Right atrium auricular region (tissue), 2 donors: ENCODE measurements at places on chromosomes 3 and 15. TPM values are rescaled to one million over a fixed set of nuclear protein-coding genes. Genes with fewer than 3 reads are reported as not detected.

DNA sequence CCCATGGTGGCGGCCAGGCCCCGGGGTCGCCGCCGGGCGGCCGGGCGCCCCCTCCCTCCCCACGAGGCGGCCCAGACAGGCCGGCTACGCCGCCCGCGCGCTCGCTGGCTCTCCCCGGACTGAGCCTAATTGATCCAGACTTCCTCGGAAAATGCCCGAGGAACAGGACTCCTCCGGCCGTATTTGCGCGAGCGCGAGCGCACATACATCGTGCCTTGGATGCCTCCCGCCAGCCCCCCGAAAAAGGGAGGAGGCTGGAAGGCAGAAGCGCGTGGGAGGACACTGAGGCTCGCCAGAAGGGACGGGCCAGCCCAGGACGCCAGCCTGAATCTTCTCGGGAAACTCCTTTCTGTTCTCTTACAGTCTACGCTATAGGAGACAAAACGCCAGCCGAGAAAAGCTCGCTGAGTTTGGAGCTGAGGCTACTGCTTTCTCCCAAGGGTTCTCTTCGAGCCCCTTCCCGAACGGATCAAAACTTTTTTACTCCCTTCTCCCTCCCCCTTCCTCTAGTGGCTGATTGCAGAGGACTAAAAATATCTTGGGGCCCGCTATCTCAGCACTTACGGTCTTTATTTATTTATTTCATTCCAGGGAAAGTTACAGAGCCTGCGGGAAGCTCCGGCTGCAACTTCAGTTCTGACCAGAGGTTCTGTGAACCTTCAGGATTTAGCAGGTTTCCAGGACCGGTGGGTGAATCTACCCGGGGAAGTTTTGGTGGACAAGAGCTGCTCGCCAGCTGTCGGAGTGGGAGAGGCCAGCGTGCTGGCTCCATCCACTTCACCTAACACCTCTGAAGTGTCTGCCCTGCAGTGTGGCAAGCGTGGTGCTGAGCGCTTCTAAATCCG, at the start of gene PDZRN3:
Gene PDZRN3, minus strand, starts transcription at position 121 of the 845 bp plus-strand sequence.
- H3K27me3 ChIP-seq, result no peaks in the 10 kb centered on the region
- H3K27ac ChIP-seq, result peak within 1 kb of the TSS; percentile 89
- no peaks in the 10 kb centered on the region for H3K36me3 ChIP-seq
- DNase-seq, result no peak
- H3K4me3 ChIP-seq, result peak within 1 kb of the TSS; percentile 62

GRCh38 chr3:135329479-135329878, 534.4 kb downstream of the EPHB1 start:
- H3K4me3 ChIP-seq, result no peak overlapping the region
- H3K4me1 ChIP-seq, result no peaks in the 10 kb centered on the region
- no peak for DNase-seq
- no peak overlapping the region for H3K27ac ChIP-seq
- no peaks in the 10 kb centered on the region for H3K27me3 ChIP-seq

DNA sequence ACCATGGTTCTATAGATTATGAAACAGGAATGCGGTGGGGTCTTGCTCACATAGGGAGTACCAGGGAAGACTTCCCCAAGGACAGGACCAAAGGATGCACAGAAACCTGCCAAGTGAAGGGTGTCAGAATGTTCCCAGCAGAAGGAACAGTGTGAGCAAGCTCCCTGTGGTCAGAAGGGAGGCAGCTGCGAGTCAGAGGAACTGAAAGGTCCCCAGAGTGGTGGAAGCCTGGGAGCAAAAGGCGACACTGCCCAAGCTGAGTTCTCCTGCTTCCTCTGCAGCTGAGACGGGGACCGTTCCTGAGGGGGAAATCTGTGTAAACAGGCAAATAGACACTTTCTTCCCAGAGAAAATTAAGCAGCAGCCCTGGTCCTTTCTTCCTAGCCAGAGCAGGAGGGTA, 14.2 kb upstream of the SLC6A6 start:
- no peak overlapping the region for H3K27ac ChIP-seq
- peaks cover 24% of the 10 kb centered on the region for H3K4me1 ChIP-seq
- no peaks in the 10 kb centered on the region for H3K27me3 ChIP-seq

DNA sequence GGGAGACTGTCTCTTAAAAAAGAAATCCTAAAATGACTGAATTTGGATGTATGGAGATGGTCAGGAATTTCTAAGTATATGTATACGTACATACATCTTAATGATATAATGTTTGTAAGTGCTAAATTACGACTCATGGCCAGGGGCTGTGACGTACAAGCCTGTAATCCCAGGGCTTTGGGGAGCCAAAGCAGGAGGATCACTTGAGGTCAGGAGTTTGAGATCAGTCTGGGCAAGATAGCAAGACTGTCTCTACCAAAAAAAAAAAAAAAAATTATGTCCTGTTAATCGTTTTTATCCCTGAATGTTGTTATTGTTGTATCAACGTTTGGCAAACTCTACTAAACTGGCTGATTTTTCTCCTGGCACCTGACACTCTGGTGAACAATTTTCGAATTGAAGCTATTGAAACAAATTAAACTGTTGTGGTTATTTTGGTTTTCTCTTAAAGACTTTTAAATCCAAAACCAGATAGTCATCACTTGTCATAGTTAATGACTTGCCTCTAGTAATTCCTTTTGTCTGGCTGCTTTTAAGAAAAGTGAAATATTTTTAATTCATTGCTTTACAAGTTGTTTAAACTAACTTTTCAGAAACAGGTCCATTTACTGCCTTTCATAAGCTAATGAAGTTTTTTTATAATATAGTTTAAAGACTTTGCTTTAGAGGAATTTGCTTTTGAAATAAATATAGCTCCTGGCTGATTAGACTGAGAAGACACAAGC, 7.0 kb downstream of the MORF4L1 start:
- H3K27ac ChIP-seq, result peak overlapping the region; percentile 32
- peaks cover 20% of the 10 kb centered on the region for H3K36me3 ChIP-seq
- DNase-seq, result no peak
- H3K4me1 ChIP-seq, result peaks cover 63% of the 10 kb centered on the region

DNA sequence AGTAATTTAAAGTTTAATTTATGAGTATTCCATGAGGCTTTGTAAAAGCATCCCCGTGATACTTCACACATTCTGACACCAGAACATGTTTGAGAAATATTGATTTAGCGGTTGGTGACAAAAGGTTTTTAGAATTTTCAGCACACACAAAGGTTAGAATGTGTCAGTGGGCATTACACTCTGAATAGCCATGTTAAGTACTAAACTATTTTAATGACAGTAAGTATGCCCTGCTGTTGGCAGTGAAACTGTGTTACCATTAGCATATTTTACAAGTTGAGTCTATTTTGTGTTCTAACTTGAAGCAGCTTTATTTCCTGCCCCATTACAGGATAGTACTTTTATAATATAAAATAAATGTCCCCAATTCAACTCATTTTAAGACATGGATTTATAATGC, 66.5 kb downstream of the ADAMTSL3 start:
- H3K27ac ChIP-seq, result no peak overlapping the region
- H3K27me3 ChIP-seq, result no peaks in the 10 kb centered on the region
- no peaks in the 10 kb centered on the region for H3K36me3 ChIP-seq
- no peak overlapping the region for H3K4me3 ChIP-seq

Gene ZBED2
- not detected for total RNA-seq

- H3K36me3 ChIP-seq, result no peaks in the 10 kb centered on the region
- H3K27me3 ChIP-seq, result no peaks in the 10 kb centered on the region
- peak; percentile 62 for DNase-seq
- H3K27ac ChIP-seq, result no peak overlapping the region
Measured at GRCh38 chr3:171317171-171317570, 143.0 kb downstream of the TNIK start.

DNA sequence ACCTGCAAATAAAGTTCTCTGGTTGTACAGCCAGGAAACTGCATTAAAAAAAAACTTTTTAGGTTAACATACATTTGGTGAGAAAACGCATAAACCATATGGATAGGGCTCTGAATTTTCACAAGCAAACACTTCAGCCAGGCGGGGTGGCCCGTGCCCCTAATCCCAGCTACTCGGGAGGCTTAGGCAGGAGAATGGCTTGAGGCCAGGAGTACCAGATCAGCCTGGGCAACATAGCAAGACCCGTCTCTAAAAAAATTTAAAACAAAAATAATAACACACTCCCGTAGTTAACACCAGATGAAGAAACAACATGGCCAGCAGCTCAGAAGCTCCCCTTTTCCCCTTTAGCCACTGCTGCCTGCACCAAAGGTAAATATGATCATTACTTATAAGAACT, 3.2 kb upstream of the RPL14 start:
- peak overlapping the region; percentile 96 for H3K27ac ChIP-seq
- peaks cover 7% of the 10 kb centered on the region for H3K36me3 ChIP-seq
- no peaks in the 10 kb centered on the region for H3K27me3 ChIP-seq
- H3K4me1 ChIP-seq, result peaks cover 48% of the 10 kb centered on the region
- DNase-seq, result no peak

Gene RASGRP1
- 2.1 TPM for total RNA-seq

DNA sequence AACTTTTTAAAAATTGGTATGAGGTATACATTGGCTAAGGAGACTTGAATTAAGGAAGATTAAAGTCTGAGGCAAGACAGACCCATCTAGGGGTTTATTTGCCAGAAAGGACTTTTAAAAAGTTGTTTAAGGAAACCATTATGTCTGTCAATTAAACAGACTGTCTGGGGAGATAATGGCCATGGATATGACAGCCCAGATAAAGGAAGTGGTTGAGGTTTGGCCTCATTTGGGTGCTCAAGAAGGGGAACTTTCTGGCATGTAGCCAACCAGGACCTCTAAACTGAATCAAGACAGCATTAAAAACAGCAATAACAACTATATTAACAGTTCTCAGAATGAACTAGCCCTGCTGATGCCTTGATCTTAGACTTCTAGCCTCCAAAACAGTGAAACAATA, 9.9 kb upstream of the CD200R1L start:
- H3K36me3 ChIP-seq, result no peaks in the 10 kb centered on the region
- no peak for DNase-seq
- no peak overlapping the region for H3K27ac ChIP-seq
- no peaks in the 10 kb centered on the region for H3K27me3 ChIP-seq
- H3K4me1 ChIP-seq, result no peaks in the 10 kb centered on the region

DNA sequence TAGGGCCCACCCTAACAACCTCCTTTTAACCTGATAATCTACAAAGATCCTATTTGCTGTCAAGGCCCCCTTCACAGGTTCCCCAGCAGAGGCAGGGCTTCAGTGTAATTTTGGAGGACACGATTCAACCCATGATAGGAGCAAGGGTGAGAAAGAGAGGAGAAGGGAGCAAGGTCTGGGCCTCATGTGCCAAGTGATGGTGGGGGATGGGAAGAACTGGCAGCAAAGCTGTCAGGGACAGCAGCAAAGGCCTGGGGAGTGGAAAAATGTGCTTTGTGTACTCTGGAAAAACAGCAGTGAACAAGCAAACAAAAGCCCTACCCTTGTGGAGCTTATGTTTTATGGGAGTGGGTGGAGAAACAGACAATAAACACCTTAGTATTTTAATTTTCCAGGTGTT, 2.7 kb upstream of the GALNT15 start:
- DNase-seq, result no peak
- H3K36me3 ChIP-seq, result no peaks in the 10 kb centered on the region
- no peaks in the 10 kb centered on the region for H3K27me3 ChIP-seq
- H3K27ac ChIP-seq, result no peak overlapping the region
- H3K4me1 ChIP-seq, result no peaks in the 10 kb centered on the region

DNA sequence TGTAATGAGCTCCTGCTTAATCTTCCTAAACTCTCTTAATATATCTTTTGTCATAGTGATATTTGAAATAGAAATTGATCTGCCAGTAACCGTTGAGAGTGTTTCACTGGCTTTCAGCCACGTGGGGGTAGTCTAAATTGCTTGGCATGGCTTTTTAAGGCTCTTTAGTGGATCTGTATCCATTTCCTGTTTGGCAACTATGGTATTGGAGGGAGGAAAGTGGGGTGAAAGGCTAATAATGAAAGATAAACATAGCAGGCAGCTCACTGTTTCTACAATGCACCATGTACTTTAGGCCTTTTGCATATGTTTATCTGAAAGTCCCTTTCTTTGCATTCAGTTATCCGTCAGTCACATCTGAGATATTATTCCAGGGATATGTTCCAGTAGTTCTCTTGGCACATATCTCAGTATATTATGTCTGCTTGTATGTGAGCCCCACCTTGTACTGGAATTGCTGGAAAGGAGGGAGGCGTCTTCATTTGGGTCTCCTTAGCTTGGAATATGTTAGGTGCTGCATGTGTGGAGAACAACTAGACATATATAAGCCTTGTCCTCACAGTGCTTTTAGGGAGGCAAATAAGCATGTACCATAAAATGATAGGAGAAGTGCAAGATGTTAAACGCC, 10.8 kb downstream of the TOPAZ1 start:
- no peaks in the 10 kb centered on the region for H3K27me3 ChIP-seq
- no peak overlapping the region for H3K4me3 ChIP-seq
- H3K4me1 ChIP-seq, result no peaks in the 10 kb centered on the region
- H3K36me3 ChIP-seq, result no peaks in the 10 kb centered on the region
- DNase-seq, result no peak

GRCh38 chr3:25441234-25441856, 13.3 kb downstream of the RARB start:
- H3K36me3 ChIP-seq, result no peaks in the 10 kb centered on the region
- H3K27me3 ChIP-seq, result no peaks in the 10 kb centered on the region
- H3K4me3 ChIP-seq, result no peak overlapping the region
- no peak overlapping the region for H3K27ac ChIP-seq
- peaks cover 44% of the 10 kb centered on the region for H3K4me1 ChIP-seq

GRCh38 chr3:168029705-168030104, 66.0 kb downstream of the GOLIM4 start:
- no peak overlapping the region for H3K4me3 ChIP-seq
- no peak overlapping the region for H3K27ac ChIP-seq
- no peaks in the 10 kb centered on the region for H3K4me1 ChIP-seq
- DNase-seq, result no peak
- peaks cover 23% of the 10 kb centered on the region for H3K36me3 ChIP-seq
- no peaks in the 10 kb centered on the region for H3K27me3 ChIP-seq

DNA sequence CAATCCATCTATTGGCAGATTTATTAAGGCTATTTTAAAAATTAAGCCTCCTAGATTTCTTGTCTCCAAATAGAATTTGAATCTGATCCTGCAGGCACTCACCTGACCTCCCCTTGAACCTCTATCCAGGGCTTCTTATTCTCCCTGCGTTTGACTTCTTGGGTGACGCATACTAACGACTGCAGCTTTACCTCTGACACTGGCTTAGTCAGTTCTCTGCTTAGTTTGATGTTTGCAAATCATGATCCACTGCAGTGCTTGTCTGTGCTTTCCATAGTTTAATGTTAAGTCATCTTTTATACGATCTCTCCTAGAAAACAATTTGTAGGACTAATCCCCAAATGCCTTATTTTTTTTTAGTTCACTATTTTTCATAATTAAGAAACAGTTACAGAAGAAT, 233.1 kb downstream of the ROBO1 start:
- no peaks in the 10 kb centered on the region for H3K4me1 ChIP-seq
- H3K4me3 ChIP-seq, result no peak overlapping the region
- no peak overlapping the region for H3K27ac ChIP-seq
